ENCODE measurements at places on chromosomes 12 and 14.

- no peak for DNase-seq
Measured at GRCh38 chr12:85188619-85189018, 91.4 kb upstream of the ALX1 start.

DNA sequence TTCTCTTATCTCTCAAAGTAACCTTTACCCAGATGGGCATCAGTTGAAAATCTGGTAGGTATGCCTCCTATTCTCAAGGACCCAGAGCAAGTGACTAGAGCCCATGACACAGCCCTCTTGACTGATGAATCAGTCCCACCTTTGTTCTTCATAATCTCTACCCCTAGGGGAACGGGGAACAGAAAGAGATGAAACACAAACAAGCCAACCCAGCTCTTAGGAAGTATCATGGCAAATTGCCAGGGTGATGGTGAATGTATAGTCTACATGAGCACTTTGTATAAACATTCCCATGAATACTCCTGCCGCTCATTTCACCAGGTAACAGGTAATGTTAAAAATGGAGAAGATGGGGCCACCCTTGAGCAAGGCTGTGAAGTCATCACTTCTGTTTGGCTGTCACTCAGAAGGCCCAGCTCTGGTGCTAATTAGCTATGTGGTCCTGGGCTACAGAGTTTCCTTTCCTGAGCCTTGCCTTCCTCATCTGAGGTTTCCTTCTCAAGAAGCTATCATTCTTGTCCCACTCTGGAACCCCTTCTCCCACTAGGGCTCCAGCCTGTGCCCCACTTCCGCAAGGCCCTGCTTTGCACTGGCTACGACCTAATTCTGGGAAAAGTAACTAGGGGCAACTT lies 161.7 kb downstream of the ANO2 start:
- DNase-seq = no peak

DNA sequence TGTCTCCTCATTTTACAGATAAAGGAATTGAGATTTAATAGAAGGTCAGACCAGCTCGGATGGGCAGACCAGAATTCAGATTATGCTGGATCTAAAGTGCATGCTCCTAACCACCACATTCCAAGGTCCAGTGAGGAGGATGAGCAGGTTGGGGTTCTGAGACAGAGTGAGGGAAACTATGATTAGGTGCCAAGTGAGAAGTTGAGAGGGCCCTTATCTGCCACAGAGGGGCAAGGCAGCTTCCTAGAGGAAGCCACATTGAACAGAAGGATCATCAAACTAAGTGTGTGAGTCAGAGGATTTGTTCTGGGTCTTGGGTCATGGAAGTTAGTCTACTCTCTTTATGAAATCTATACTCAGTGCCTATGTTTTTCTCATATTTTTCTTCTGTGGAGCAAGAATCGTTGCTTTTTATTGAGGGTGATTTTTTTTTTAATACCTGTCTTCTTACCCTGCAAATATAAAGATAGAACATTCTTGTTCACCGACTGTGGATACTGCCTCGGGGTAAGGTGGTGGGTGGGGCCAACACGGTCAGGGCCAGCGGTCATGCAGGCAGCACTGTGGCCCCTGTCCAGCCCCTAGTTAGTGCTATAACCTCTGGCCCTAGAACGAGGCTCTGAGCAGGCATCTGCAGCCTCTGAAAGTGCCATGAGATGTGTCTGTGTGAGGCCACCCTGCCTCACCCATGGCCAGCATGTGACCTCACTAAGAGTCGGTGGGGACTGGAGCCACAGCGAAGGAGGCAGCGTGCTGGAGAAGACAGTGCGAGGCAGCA lies 55.6 kb upstream of the PTHLH start:
- peak; percentile 57 for DNase-seq

DNA sequence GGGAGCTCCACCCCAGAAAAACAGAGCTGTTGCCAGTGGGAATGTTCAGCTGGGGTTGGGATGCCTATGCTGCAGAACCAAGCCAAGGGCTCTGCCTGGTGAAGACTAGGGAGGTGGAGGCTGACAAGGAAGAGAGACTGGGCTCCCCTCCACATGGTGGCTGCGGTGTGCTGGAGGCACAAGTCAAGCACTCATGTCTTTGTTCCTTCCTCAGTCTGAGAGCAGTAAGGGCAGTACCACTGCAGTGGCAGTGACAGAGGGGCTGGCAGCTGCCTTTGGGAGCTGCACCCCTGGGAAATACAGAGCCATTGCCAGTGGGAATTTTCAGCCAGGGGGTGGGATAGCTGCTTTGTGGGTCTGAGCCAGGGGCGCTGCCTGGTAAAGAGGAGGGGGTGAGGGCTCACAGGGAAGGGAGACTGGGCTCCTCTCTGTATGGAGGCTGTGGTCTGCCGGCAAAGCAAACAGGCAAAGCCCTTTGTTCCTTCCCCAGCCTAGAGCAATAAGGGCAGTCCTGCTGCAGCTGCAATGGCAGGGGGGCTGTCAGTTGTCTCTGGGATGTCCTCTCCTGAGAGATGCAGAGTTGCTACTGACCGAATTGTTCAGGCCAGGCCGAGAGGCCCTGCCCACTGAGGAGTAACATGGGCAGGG lies 255.9 kb downstream of the RAD51B start:
- DNase-seq = no peak

- no peak for DNase-seq
Measured at GRCh38 chr14:50762001-50762930, 68.7 kb downstream of the NIN start.

DNA sequence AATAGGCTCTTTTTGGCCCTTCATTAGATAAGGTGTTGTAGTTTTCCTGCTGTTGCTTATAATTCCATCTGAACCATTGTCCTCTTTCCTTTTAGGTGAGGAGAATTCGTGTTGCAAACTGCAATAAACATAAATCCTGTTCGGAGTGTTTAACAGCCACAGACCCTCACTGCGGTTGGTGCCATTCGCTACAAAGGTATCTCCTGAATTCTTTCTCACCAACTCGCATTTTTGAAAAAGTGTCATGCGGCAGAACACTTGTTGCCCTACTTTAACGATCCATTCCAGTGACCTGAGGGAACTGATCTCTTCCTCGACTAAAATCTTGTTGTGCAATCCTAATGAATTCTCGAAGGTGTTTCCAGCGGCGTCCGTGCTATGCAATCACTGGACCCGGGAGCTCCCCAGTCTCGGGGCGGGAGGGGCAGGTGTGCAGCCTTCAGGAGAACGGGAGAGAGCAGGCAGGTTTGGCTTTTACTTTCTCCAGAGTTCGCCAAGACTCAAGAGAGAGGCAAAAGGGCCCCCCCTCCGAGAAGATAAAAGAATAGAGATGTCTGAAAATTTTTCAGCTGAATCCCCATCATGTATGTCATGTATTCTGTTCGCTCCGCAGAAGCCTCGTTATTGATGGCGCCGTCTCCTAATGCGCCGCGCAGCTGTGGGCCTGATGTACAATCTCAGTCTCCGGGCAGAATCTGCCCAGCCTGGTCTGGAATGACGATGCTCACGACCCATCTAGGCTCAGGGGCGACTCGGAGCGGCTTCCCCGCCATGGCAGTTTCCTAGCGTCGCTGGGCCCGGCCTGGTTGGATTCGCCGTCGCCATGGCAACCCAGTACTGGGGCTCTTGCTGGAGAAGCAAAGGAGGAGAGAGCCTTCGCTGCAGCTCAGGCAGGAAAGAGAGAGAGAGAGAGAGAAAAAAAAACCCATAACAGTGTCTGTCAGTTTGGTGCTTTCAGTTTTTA lies 38.2 kb downstream of the PLXNC1 start:
- no peak for DNase-seq

GRCh38 chr14:104296388-104297312 lies 158.3 kb downstream of the KIF26A start:
- no peak for DNase-seq

DNA sequence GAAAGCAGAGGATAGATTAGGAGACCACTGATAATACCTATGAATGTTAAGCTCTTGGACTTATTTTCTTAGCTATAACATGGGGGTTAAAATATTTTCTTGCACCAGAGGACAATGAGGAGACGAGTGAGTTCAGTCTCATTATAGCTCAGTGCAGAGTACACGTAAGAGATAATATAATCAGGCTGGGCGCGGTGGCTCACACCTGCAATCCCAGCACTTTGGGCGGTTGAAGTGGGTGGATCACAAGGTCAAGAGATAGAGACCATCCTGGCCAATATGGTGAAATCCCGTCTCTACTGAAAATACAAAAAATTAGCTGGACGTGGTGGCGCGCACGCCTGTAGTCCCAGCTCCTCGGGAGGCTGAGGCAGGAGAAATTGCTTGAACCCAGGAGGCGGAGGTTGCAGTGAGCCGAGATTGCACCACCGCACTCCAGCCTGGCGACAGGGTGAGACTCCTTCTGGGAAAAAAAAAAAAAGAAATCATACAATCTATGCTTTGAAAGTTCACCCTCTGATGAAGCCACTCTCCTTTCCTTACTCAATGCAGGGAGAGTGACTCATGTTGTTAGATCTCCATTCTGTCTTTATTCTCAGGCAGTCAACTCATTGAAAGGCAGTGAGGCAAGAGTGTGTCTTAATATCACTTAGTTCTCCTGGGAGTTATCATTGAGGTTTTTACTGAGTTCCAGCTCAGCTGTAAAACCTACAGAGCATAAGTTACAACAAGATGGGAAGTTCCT lies 134.2 kb downstream of the SYNE2 start:
- no peak for DNase-seq

- DNase-seq = no peak
Measured at GRCh38 chr12:103623716-103624115, 36.6 kb downstream of the STAB2 start.

DNA sequence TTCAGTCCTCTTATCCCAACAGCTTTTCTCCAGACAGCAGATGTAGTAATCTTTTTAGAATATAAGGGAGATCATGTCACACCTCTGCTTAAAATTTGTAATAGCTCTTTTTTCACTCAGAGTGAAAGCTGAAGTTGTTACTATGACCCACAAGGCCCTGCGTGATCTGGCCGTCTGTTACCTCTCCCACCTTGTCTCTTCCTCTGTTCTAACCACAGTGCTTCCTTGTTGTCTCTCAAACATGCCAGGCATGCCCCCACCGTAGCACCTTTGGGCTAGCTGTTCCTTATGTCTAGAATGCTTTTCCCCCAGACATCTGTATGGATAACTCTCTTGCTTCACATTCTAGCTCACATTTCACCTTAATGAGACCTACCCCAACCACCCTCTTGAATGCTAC lies 6.5 kb downstream of the NECAP1 start:
- no peak for DNase-seq

DNA sequence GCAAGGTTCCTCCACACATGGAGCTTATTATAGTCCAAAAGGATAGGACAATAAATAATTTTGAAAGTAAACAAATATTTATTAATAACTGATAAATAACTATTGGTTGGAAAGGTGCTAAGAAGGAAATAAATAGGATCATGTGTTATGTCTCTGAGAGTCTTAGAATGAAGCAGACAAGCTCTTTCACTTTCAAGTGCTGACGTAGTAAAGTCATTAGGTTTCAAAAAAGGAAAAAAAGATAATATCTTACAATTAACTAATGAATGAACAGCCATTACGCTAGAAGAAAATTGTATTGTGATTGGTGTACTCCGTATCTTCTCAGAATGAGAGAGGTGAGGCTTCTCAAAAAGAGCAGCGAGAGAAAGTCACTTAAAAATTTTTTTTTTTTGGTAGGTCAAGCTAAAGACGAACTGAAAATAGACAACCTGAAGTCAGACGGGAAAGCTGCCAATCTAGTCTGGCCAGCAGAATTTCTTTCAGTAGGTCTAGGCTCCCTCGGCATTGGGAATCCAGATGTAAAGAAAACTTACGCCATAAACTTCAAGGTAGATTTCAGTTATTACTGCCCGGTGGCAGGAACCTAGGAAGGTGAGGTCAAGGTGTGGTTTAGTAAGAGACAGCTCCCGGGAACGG lies 583 bp upstream of the LEMD3 start:
- peak; percentile 55 for DNase-seq

GRCh38 chr14:73524493-73524892 lies 12.4 kb upstream of the ACOT1 start:
- DNase-seq = no peak

GRCh38 chr12:75825686-75826085 lies 205.9 kb downstream of the PHLDA1 start:
- no peak for DNase-seq

- DNase-seq = no peak
Measured at GRCh38 chr12:3364661-3365462, 126.1 kb upstream of the PRMT8 start.

DNA sequence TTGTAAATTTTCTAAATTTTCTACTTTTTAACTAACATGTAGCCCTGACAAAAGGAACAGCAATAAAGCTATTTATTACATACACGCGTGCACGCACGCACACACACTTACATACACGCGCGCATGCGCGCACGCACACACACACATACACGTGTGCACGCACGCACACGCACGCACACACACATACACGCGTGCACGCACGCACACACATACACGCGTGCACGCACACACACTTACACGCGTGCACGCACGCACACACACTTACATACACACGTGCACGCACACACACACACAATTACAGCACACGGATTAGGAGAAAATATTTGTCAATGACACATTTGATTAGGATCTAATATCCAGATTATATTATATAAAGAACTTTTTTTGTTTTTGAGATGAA lies 27.9 kb downstream of the DHX37 start:
- no peak for DNase-seq

- no peak for DNase-seq
Measured at GRCh38 chr12:66602483-66603143, 76.3 kb downstream of the GRIP1 start.

GRCh38 chr14:80768646-80769045 lies 172.9 kb downstream of the CEP128 start:
- no peak for DNase-seq

GRCh38 chr14:29370024-29370423 lies 557.6 kb downstream of the PRKD1 start:
- DNase-seq = no peak

GRCh38 chr14:86799244-86799647 lies 1193.7 kb downstream of the GALC start:
- DNase-seq = peak; percentile 47

DNA sequence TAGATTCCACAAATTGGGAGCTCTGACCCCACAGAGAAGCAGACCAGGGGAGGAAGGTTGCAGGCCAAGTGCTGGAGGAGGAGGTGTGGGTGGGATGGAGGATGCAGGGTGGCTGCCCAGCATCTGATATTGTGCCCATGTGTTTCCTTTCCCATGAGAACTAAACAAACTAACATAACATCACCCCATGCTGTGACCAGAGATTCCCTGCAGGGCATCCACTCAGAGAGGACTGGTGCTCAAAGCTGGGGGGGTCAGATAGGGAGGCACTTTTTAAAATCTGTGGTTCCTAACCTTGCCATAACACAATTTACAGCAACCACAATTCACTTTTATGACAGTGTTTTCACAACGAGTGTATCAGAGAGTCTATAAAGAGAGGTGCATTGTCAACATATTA lies 1277.6 kb downstream of the AACS start:
- DNase-seq = no peak

GRCh38 chr14:52873694-52874093 lies 77.2 kb downstream of the FERMT2 start:
- no peak for DNase-seq

DNA sequence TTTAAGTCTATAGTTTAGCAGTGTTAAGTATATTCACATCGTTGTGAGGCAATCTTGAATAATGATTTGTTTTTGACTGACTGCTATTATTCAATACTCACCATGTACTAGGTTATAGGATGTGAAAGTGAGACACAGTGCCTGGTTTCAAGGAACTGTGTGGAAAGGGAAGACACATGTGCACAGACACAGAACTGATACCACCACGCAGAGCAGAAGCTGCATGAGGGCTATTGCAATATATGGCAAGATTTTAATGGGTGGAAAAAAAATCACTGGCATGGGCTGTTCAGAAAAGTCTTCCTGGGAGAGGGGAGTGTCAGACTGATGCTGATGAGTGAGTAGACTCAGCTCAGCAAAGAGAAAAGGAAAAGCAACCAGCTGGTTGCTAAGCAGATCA lies 10.4 kb downstream of the SLC7A8 start:
- no peak for DNase-seq

Data from hematopoietic multipotent progenitor cell treated with erythropoietin and hydrocortisone succinate and interleukin-3 and kit ligand, for 8 days (in vitro differentiated cells).